ENCODE measurements at places on chromosomes 12 and 14. TPM values are rescaled to one million over a fixed set of nuclear protein-coding genes. Genes with fewer than 3 reads are reported as not detected.

CABP1 gene
- 0.95 TPM for total RNA-seq

GNB3 gene
- total RNA-seq, result 3.9 TPM

OR6S1 gene
- total RNA-seq, result not detected

CCDC175 gene
- not detected for total RNA-seq

GSKIP gene
- 24.1 TPM for total RNA-seq

TOMM20L gene
- total RNA-seq, result 1.2 TPM

- H3K36me3 ChIP-seq, result no peaks in the 10 kb centered on the region
- H3K27me3 ChIP-seq, result no peaks in the 10 kb centered on the region
- H3K4me1 ChIP-seq, result no peaks in the 10 kb centered on the region
- H3K4me3 ChIP-seq, result no peak overlapping the region
Measured at GRCh38 chr12:78209846-78210505, 379.3 kb downstream of the NAV3 start.

DNA sequence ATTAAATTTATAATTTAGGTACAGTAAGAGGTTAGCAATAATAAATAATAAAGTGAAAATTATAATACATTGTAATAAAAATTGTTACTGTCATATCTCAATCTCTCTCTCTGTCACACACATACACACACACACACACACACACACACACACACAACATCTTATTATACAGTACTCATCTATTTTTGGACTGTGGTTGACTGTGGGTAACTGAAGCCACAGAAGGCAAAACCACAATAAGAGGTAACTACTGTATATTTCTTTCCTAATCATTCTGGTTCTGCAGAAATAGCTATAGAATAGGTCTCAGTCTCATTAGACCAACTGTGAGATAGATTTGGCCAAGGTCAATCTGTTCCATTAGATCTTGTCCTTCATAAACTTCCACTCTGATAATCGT lies 33.1 kb upstream of the PTPRO start:
- H3K27me3 ChIP-seq, result no peaks in the 10 kb centered on the region
- no peaks in the 10 kb centered on the region for H3K4me1 ChIP-seq
- H3K36me3 ChIP-seq, result no peaks in the 10 kb centered on the region

- no peaks in the 10 kb centered on the region for H3K27me3 ChIP-seq
- H3K4me3 ChIP-seq, result no peak overlapping the region
- H3K36me3 ChIP-seq, result no peaks in the 10 kb centered on the region
- DNase-seq, result no peak
- H3K4me1 ChIP-seq, result no peaks in the 10 kb centered on the region
Measured at GRCh38 chr14:55212634-55213033, 21.2 kb upstream of the DLGAP5 start.

- DNase-seq, result no peak
- H3K4me3 ChIP-seq, result no peak overlapping the region
- no peaks in the 10 kb centered on the region for H3K4me1 ChIP-seq
- H3K27me3 ChIP-seq, result no peaks in the 10 kb centered on the region
- H3K36me3 ChIP-seq, result no peaks in the 10 kb centered on the region
Measured at GRCh38 chr14:92587700-92588085, 74.1 kb downstream of the RIN3 start.

GRCh38 chr12:2405039-2405438 lies 352.3 kb downstream of the CACNA1C start:
- H3K4me3 ChIP-seq, result no peak overlapping the region
- H3K4me1 ChIP-seq, result no peaks in the 10 kb centered on the region
- no peak for DNase-seq
- H3K36me3 ChIP-seq, result no peaks in the 10 kb centered on the region

GRCh38 chr14:101058571-101058970 lies 155.0 kb upstream of the RTL1 start:
- no peaks in the 10 kb centered on the region for H3K27me3 ChIP-seq
- no peak overlapping the region for H3K4me3 ChIP-seq
- no peaks in the 10 kb centered on the region for H3K36me3 ChIP-seq
- H3K4me1 ChIP-seq, result no peaks in the 10 kb centered on the region
- H3K27ac ChIP-seq, result no peak overlapping the region
- DNase-seq, result no peak

- no peak for DNase-seq
- H3K27ac ChIP-seq, result no peak overlapping the region
- no peak overlapping the region for H3K4me3 ChIP-seq
Measured at GRCh38 chr12:112447106-112447505, 28.4 kb downstream of the PTPN11 start.

GRCh38 chr14:89138846-89139245 lies 278.2 kb downstream of the FOXN3 start:
- H3K36me3 ChIP-seq, result no peaks in the 10 kb centered on the region
- no peak overlapping the region for H3K27ac ChIP-seq
- H3K27me3 ChIP-seq, result no peaks in the 10 kb centered on the region
- no peaks in the 10 kb centered on the region for H3K4me1 ChIP-seq

DNA sequence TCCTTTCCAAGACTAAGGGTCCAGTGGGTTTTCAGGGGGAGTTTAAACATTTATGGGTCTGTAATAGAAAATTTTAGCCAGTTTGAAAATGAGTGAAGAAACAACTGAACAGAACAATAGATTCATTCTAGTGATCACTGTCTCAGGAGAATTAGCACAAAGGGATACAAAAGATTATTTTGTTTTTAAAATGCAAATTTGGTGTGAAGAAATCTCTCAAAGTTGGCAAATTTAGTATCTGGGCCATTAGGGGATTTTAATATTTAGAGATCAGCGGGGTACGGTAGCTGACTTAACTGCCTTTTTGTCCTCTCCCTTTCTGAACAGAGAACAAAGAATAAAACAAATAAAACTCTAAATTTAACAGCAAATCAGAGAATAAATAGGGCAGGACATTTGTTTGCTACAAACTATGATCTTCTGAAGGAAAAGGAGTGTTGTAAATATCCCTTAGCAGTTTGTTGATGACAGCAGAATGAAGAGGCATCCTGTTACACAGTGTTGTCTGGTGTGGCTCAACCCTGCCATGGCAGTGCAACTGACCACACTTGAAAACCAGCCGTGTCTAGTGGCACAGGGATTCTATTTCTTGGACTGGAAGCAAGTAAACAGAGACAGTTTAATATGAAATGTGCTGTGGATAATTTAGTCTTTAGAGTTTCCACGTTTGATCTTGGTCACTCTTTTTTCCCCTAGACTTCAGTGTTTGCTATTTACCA lies 46.3 kb upstream of the LRTM2 start:
- no peak for DNase-seq
- no peaks in the 10 kb centered on the region for H3K27me3 ChIP-seq
- H3K27ac ChIP-seq, result no peak overlapping the region
- H3K36me3 ChIP-seq, result peaks cover 4% of the 10 kb centered on the region
- H3K4me1 ChIP-seq, result peaks cover 22% of the 10 kb centered on the region

Data from Caco-2 (cell line).